CD8-positive, alpha-beta memory T cell (primary cell): ENCODE measurements at places on chromosomes 7 and 10.

DNA sequence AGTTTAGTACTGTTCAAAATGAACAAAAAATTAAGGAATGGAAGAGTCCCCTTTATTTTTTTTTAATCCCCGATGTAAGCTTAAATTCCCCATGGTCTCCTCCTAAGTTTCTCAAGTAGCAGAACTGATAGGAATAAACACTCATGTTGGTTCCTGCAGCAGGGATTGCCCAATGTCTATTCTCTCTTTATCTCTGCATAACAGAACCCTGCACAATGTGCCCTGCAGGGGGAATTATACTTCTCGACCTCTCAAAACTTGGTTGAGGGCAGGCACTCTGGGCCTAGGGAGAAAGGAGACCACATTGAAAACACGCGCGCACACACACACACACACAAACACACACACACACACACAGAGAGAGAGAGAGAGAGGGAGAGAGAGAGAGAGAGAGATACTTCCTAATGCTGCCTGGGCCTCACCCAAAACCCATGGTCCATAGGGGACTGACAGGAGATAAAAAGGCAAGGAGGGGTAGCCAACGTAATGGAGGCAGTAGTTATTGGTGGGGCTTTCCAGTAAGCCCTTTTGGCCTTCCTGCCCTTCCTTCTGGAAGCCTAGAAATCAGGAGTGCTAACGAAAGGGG is 22.7 kb downstream of the JAZF1 start:
- DNase-seq, result no peak

- no peak for DNase-seq
Observed at GRCh38 chr7:23291957-23292560, 7.1 kb upstream of the MALSU1 start.

DNA sequence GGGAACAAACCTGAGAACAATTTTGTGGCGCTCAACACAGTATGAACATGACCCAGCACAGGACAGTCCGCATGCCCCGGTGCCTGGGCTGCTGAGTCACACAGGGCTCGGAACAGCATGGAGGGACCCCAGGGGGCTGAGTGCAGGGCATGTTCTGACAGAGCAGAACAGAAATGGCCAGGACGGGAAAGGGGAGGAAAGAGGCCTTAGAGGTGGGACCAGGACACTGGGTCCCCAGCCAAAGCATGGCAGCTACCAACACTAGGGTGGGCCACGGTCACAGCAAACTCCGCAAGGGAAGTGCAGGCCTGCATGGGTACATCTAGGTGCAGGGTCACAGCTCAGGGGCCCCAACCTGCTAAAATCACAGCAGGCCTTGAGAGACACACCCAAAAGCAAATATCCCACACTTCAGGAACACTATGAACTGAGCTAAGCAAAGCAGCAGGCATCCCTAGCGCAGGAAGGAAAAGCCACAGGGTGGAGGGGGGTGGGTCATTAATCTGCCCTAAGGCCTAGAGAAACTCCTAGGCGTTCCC is 5.6 kb downstream of the IMPDH1 start:
- no peak for DNase-seq

- no peak for DNase-seq
Observed at GRCh38 chr10:71281646-71282322, 37.3 kb upstream of the SLC29A3 start.

DNA sequence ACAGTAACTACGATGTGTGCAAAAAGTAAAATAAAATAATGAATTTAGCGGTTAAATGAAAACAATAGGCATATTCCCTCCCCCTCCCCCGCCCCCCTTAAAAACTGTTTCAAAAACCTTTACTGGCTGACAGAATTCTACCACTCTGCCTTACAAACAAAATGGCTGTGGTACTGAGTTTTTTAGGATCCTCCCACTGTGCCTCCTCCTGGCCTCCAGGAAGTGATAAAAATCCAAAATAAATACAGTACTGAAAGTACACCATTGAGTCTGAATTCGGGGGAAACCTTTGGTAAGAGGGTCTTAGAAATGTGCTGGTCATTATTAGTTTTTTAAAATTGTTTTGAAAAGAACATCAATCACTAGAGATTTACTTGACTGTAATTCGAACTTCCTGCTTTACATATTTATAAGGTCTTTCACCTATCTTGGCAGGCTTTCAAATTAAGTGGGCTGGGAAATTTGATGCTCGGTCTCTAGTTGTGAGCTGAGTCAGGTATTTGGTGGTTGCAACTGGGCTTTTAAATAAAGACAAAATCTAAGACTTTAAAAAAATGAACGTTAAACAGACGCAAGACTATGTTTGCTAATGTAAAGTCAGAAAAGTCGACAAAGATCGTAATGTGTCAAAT is 32.5 kb upstream of the EPC1 start:
- no peak for DNase-seq

- no peak for DNase-seq
Observed at GRCh38 chr10:128867210-128867609, 599.8 kb upstream of the MGMT start.
